ENCODE measurements at places on chromosomes 6 and 20. TPM values are rescaled to one million over a fixed set of nuclear protein-coding genes. Genes with fewer than 3 reads are reported as not detected.

Gene PSORS1C2
- total RNA-seq, result not detected

DNA sequence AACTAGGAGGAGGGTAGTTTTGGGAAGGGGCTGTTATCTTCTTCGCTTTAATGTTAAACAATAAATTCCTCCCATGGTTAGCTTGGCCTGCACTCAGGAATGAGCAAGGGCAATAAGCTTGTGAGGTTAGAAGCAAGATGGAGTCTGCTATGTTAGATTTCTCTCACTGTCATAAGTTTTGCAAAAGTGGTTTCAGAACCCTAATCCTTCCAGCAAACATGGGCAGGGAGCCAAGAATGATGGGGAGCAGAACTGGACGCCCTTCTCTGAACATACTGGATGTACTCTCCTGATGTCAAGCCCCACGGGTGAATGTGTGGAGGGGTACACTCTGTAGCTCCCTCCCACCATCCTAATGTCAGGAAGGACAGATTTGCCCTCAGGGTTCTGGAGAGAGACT lies 22.3 kb downstream of the C6orf163 start:
- ATAC-seq, result no peak

DNA sequence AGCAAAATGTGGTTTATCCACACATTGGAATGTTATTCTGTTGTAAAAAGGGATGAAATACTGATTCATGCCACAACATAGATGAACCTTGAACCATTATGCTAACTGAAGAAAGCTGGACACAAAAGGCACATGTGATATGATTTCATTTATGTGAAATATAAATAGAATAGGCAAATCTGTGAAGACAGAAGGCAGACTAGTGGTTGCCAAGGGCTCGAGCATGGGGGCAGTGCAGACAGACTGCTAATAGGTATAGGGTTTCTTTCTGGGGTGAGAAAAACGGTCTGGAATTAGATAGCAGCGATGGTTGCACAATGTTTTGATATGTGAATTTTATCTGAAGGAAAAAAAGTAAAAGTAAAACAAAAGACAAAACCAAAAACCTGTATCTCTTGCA lies 54.6 kb upstream of the FNDC1 start:
- no peak for ATAC-seq

Gene ADAT2
- total RNA-seq, result 20.8 TPM

DNA sequence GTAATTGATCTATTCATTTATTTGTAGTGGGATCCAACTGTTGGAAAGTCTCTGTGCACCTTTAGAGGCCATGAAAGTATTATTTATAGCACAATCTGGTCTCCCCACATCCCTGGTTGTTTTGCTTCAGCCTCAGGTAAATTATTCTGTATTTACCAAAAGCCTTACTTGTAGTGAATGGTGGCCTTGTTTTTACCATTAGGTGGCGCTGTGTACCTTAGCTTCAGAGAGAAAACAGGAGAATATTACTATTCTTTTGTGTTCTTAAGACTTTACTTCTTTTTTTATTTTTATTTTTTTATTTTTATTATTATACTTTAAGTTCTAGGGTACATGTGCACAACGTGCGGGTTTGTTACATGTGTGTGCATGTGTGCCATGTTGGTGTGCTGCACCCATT lies 23.7 kb downstream of the PEX7 start:
- ATAC-seq, result no peak

- no peak for ATAC-seq
Measured at GRCh38 chr6:45880676-45881075, 135.0 kb downstream of the CLIC5 start.

DNA sequence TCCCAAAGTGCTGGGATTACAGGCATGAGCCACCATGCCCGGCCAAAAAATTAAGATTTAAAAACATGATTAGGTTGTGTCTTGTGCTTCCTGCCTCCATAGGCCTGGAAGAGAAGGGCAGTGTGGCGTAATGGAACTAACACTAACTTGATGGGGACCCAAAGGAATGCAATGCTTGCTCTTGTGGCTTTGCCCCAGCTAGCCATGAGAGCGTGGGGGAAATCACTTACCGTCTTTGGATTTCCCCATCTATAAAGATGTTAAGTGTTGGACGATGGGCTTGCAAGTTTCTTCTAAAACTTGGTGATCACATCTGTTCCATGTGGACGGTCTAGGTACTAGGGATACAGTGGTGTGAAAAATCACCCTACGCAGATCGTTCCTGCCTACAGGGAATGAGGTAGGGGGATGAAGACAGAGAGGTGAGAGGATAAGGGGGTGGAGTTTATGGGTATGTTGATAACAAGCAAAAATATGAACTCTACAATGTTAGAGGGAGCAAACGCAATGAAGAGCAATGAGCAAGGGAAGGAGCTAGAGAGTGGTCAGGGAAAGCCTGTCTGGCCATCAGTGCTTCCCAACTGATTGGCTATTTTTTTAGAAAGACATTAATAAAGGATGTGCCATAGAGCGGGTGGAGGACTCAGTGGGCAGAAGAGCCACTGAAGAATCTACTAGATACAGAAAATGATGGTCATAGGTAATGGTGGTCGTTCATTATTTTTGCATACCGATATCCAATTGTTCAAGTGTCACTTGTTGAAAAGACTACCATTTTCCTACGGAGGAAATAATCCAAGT lies 165.2 kb downstream of the BCAS1 start:
- ATAC-seq, result no peak

All from activated T-helper 17 cell treated with anti-CD3 and anti-CD28 coated beads, Interleukin-2, amount 50 U/mL, for 72 hours (primary cell).